ENCODE measurements at places on chromosomes 13 and 19.
A peak's percentile ranks its signal among the peaks of the same experiment; 100 is the strongest.

DNA sequence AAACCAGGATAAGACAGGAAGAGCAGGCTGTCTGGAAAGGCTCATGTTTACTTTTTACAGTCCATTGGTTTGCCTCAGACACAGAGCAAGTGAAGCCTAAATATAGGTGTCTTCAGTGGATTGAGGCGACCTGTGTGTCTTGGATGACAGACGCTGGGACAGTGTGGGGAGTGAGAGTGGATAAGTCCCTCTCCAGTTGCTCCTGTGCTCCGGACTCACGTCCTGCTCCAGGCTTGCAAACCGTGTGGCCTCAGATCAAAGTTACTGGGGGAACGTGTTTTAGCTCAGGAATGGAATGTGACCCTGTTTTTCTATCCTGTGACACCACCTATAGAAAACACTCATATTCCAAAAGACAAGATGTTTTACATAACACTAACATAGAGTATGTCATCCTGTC is 465.7 kb downstream of the MYO16 start:
- no peak for DNase-seq

DNA sequence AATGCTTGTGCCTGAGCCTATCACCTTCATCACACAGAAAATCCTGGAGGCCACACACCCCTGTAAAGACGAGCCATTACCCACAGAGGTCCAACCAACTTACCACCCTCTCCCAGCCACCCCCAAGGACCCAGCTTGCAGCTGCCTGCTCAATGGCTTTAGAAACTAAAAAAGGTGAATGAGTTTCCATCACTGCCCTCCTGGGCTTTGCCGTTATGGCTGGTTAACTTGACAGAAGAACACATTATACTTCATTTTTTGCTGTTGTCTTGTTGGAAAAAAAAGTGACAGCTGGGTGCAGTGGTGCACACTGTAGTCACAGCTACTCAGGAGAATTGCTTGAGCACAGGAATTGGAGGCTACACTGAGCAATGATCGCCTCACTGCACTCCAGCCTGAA is 17.4 kb upstream of the FEM1A start:
- no peak for DNase-seq

GRCh38 chr13:95703576-95703975 is 26.6 kb downstream of the DNAJC3 start:
- peak; percentile 22 for DNase-seq

DNA sequence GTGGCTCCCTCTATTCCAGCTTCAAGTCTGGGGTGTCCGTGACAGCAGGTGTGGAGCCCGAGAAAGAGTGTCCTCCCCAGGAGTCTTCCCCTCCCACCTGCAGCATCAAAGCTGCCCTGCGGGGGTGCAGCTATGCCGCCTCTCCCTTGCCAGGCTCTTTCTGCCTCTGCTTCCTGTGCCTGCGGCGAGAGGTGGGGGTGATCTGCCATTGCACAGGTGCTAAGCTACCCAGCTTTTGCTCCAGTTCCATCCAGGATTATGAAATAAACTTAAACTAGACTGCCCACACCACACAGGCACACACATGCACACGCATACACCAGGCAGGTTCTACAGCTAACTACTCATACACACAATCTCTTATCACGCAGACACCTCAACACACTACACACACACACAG is 104.7 kb upstream of the CLDN10 start:
- no peak for DNase-seq

- no peak for DNase-seq
Observed at GRCh38 chr13:101648766-101649487, 196.5 kb downstream of the ITGBL1 start.

- DNase-seq, result no peak
Observed at GRCh38 chr19:51097796-51098195, 10.4 kb downstream of the CTU1 start.
